ENCODE measurements at places on chromosomes 2 and 18. TPM values are rescaled to one million over a fixed set of nuclear protein-coding genes. Genes with fewer than 3 reads are reported as not detected.

The MAPRE3 gene
- 5.7 TPM for total RNA-seq

The ANKRD44 gene
- total RNA-seq = 15.2 TPM

The UPP2 gene
- total RNA-seq = not detected

The SAG gene
- total RNA-seq = not detected

The LOXL3 gene
- total RNA-seq = 155 TPM

The AQP12A gene
- not detected for total RNA-seq

The BCL2 gene
- 1.6 TPM for total RNA-seq

The KCNK3 gene
- total RNA-seq = 8.2 TPM

The TYMS gene
- 26.3 TPM for total RNA-seq

The GKN2 gene
- not detected for total RNA-seq

The TWIST2 gene
- 17.8 TPM for total RNA-seq

The DYNAP gene
- total RNA-seq = not detected

The NCOA1 gene
- 18.2 TPM for total RNA-seq

The CDH20 gene
- not detected for total RNA-seq

The PROC gene
- total RNA-seq = not detected

The LRRTM4 gene
- total RNA-seq = not detected

The SNTG2 gene
- not detected for total RNA-seq

The MC4R gene
- not detected for total RNA-seq
